NCI-H2029 treated with DMSO at 0.1 percent for 48 hours (cell line): ENCODE measurements at places on chromosomes 12 and 14.
A peak's percentile ranks its signal among the peaks of the same experiment; 100 is the strongest.

- no peak for DNase-seq
Measured at GRCh38 chr12:32435921-32436705, 36.8 kb downstream of the FGD4 start.

DNA sequence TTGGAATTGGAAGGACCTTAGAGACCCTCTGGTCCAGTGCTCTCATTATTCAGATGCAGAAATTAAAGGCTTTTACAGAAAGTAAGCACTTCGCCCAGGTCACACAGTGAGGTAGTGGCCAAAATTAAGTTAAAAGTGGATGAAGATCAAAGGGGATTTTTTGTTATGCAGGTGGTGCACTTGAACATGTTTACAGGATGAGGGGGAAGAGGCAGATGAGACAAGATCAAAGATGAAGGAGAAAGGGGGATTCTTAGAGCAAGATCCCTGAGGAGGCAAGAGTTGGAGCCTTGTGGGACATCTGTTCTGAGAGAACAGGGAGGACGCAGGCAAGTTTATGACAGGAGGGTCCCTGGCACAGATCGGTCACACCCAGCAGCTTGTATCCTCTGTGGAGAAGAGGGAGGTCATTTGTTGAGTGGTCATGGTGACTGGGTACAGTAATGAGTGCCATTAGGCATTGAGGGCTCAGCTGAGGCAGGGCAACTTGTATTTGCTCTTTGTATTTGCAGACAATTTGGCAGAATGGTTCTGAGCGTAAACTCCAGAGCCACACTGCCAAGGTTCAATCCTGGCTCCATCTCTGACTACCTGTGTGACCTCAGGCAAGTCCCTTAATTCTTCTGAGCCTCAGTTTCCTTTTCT lies 84.0 kb downstream of the BORCS5 start:
- DNase-seq = peak; percentile 42

GRCh38 chr14:24436355-24437019 lies 6.1 kb downstream of the SDR39U1 start:
- DNase-seq = peak; percentile 46

- DNase-seq = peak; percentile 41
Measured at GRCh38 chr14:54572316-54572715, 5.4 kb downstream of the SAMD4A start.
